ENCODE measurements at places on chromosomes 7 and 10.

DNA sequence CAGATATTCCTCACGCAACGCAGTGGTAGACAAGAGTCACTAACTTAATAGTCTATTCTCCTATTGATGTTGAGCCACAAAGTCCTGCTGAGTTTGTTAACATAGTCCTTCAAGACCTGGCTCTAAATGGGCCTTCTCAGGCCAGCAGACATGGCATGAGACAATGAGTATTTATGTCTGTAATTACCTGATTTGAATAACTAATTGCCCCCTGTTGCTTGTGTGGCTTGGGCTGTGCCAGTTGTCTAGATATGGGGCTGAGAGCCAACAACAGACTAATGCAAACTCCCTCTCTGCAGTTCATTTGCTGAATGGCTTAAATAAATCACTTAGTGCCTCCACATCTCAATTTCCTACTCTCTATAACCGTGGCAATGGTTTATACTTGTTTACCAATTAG, 65.5 kb upstream of the VWC2 start:
- no peak for DNase-seq

DNA sequence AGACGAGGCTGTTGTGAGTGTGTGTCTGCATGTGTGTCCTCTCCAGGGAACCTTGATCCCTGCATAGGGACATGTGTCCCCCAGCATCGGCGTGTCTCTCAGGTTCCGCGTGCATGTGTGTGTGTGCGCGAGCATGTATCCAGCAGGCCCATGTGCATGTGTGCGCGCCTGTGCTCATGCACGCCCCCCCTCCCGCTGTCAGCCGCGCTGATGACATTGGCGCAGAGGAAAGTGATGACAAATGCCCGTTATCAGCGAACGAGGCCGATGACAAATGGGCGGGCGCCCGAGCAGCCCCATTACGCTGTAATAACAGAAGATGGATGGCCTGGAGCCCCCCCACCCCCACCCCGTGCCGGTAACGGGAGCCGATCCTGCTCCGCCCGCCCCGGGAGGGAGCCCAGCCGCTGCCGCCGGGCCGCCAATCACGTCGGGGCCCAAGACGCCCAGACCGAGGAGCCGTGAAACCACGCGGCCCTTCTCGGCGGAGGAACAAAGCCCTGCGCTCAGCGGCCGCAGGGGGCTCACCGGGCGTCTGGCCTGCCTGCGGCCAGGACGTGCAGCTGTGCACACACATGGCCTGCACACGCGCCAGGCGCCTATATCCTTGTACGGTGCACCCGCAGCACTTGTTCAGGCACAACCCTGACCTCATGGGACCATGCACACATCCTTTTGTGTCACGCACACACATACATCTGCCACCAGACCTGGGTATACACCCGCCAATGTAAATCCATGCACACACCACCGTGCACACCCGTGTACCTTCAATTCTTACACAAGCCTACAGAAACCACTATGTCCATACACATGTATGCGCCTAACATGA, 21.5 kb downstream of the POLL start:
- DNase-seq: no peak

GRCh38 chr10:63008491-63008890, 124.6 kb upstream of the NRBF2 start:
- no peak for DNase-seq

DNA sequence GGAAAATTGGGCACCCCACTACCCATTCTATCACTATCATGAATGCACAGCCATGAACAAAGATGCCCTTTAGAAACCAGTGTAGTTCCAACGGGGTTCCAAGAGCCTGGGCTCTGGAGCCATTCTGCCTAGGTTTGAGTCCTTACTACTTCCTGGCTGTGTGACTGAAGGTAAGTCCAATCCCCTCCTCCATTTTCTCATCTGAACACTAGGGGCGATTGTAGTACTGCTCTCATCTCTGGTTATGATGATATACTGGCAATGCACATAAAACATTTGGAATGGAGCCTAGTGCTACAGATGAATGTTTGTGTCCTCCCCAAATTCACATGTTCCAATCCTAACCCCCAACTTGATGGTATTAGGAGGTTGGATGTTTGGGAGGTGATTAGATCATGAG, 28.1 kb upstream of the CDH23 start:
- no peak for DNase-seq

DNA sequence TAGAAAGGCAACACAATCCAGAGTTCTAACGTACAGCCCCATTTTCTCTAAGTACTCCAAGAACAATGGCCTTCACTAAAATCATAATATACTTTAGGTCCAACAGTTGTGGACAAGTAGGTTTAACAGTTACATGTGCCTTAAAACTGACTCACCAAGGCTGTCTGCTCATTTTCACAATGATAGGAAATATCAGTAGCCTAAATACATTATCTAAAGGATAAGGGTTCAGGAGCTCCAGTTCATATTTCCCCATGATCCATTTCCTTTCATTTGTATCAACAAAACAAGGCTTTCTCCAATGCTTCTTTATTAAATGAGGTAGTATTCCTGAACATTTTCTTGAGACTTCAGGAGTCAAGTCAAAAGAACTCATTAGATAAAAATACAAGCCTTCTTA, 164.0 kb downstream of the SLC25A13 start:
- no peak for DNase-seq

GRCh38 chr10:108562105-108562504, 1361.2 kb downstream of the XPNPEP1 start:
- no peak for DNase-seq

- no peak for DNase-seq
Measured at GRCh38 chr7:35366167-35367155, 112.6 kb upstream of the TBX20 start.

GRCh38 chr7:30272126-30272525, 12.3 kb upstream of the ZNRF2 start:
- no peak for DNase-seq

- no peak for DNase-seq
Measured at GRCh38 chr7:2517026-2517425, 2.5 kb upstream of the LFNG start.

GRCh38 chr10:124176349-124177179, 83.2 kb upstream of the CHST15 start:
- no peak for DNase-seq

- peak; percentile 64 for DNase-seq
Measured at GRCh38 chr10:21518149-21518640, 7.3 kb downstream of the SKIDA1 start.

- DNase-seq: no peak
Measured at GRCh38 chr7:36301914-36302771, 87.5 kb upstream of the ANLN start.

DNA sequence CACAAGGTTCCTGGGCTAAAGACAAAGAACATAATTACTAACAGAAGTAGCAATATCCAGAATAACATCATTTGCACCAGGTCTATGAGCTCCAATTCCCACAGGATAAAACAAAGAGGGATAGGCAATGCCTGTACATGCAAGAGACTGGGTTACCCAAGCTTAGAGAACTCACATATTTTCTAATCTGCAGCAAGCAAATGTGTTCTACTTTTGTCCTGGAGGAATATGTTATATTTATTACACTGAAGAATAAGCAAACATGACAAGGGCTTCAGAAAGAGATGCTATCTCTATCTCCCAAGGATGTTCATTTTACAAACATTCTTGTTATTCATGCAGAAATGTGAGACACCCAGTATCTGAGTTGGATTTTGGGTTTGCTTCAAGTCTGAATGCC, 118.6 kb downstream of the MDFIC start:
- DNase-seq: no peak

- DNase-seq: no peak
Measured at GRCh38 chr7:129843978-129844840, 108.6 kb downstream of the UBE2H start.

GRCh38 chr7:158863611-158864506, 7.5 kb downstream of the DYNC2I1 start:
- no peak for DNase-seq

GRCh38 chr7:85776691-85777345, 590.0 kb upstream of the SEMA3D start:
- DNase-seq: no peak

GRCh38 chr7:101586078-101586905, 42.8 kb downstream of the MYL10 start:
- peak; percentile 35 for DNase-seq

DNA sequence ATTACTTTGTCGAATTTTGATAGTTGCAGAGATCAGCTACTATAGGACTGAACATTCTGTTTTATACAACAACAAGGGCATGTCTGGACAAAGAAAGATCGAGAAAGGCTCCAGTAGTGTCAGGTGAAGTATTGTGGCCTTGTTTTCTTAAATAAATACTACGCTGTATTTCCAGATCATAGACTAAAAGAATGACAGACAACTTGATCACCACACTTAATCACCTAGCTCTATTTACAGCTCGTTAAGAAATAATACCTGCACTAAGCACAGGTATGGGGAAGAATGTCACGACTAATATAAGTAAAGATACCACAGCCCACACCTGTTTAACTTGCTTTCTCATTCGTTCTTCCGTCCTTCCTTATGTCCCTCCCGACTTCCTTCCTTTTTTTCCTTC, 269.2 kb downstream of the HGF start:
- no peak for DNase-seq

- no peak for DNase-seq
Measured at GRCh38 chr10:133185916-133186315, 25.9 kb downstream of the KNDC1 start.

GRCh38 chr10:29702273-29703164, 67.7 kb upstream of the SVIL start:
- DNase-seq: no peak

DNA sequence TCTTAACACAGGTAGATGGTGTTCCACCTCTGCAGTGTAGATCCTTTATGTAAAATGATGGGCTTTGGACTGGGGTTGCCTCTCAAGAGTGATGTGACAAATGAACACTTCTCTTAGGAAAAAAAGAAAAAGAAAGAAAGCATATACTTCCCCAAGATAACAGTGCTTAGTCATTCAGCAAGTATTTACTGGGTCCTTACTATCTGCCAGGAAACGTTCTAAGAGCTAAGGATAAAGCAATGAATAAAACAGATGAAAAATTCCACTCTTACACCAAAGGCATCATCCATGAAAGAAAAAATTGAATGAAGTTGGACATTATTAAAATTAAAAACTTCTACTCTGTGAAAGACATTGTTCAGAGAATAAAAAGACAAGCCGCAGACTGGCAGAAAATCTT, 177.3 kb downstream of the C7orf25 start:
- no peak for DNase-seq

GRCh38 chr10:49791100-49791499, 29.0 kb upstream of the OGDHL start:
- DNase-seq: no peak

GRCh38 chr10:63829020-63829419, 307.8 kb downstream of the REEP3 start:
- no peak for DNase-seq

GRCh38 chr7:149524394-149524793, 26.8 kb upstream of the ZNF746 start:
- no peak for DNase-seq

GRCh38 chr7:25215694-25216335, 12.5 kb downstream of the NPVF start:
- no peak for DNase-seq

DNA sequence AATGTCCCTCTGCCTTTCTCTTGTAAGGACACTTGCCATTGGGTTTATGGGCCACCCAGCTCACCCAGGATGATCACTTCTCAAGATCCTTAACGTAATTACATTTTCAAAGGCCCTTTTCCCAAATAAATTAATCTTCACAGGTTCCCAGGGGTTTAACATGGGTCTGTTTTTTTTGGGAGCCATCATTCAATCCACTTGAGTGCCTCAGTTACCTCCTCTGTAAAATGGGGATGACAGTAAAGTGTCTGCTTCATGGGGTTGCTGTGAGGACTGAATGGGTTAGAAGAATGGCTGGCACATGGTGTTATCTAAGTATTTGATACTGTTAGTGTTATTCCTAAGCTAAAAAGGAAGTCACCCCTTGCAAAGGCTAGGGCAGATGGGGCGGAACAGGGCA, 7.4 kb downstream of the C10orf105 start:
- no peak for DNase-seq

DNA sequence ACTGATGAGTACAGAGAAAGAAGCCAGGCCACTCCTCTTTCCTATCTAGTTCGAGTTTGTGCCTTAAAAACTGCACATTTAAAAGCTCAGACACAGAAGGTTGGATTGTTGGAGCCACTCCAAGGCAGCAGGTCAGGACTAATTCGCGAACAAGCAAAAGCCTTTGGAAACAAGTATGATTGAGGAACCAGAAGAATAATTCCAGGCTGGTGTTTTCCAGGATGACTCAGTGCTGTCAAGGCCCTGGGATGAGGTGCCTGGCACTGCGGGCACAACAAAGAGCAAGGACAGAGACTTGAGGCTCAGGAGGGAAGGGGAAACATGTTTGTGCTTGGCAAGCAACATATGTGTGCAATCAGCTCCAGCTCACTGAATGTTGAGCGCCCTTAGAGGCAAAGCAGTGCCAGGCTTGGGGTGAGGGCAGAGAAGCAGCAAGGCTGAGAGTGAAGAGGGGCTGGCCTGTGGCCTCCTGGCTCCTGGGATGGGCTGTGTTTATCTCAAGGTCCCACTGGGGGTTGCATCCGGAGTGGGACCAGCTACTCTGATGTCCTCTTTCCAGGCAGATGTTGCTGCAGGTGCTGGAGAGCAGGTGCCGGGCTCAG, 44.1 kb downstream of the VSTM4 start:
- DNase-seq: no peak

- DNase-seq: no peak
Measured at GRCh38 chr7:45407730-45408408, 166.3 kb upstream of the ADCY1 start.

DNA sequence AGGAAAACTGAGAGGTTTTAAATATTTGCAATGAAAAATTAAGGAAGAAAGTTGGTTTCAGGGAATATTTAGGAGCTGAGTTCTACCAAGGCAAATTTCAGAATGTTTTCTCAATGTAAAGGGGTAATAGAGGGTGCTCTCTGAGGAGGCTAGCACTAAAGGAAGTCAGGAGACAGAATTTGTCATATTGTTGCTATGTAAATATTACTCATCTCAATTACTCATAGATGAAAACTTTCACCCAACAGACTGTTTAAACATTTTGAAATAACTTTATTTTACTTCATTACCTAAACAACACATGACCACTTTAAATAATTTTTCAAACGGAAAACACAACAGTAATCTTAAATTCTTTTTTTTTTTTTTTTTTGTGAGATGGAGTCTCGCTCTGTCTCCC, 274.8 kb upstream of the NRG3 start:
- no peak for DNase-seq

DNA sequence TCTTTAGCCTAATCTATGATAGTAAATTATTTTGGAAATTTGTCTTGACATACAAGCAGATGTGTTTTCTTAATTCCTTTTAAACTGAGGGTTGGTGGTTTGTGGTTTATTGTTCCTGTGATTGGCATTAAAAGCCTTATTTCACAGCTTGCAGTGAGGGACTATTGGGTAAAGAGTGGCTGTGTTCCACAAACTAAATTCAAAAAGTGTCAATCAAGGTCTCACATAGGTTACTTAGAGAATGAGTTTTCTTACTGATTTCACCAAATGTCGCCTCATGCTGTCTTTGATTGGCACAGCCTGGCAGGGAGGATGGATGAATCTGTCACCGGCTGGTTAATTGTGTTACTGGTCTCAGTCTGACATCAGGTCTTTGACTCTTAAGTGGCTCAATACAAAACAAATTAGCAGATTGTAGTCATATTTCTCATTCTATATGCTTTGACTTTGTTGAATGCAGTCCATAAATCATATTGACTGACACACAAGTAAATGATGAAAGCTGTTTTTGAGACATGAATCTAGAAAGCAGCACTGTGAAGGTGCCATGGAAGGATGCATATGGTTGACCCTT, 66.8 kb upstream of the CYP26C1 start:
- DNase-seq: peak; percentile 29

- DNase-seq: no peak
Measured at GRCh38 chr7:48454750-48455192, 283.5 kb downstream of the ABCA13 start.
